NCI-H2227 treated with DMSO at 0.1 percent for 48 hours (cell line): ENCODE measurements at places on chromosomes 11 and 22.

- DNase-seq: no peak
Observed at GRCh38 chr22:30175690-30176288, 70.8 kb downstream of the LIF start.

- DNase-seq: no peak
Observed at GRCh38 chr11:30561691-30562415, 24.3 kb downstream of the MPPED2 start.

GRCh38 chr11:95788921-95789505 is 569 bp downstream of the FAM76B start:
- no peak for DNase-seq

DNA sequence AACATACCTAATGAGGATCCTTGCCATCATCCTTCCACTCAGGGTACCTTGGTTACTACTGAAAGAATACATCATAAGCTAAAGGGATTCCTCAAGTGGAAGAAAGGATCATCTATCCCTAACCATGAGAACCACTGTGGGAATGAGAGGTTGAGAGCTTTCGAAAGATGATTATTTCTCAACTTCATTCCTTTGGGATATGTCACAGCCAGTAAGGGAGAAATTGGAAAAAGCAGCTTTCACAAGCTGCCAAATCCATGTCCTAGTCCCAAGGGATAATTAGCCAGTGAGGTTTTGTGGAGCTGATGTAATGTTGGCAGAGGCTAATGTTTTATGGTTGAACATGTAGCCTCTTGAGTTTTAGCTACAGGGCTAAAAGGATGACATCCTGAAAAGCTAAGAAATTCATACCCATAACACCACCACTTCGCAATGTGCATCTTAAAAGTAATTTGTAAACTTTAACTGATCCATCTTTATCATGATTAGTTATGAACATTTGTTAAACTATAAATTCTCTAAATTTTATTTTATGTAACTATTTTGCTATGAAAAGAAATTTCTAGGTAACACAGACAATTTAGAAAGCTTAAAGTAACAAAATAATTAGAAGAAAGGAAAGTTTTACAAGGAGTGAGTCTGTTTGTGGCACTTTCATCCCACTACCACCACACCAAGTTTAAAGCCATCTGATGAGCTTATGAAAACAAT is 123.9 kb downstream of the MRTFA start:
- DNase-seq: no peak
